GM19239 (cell line): ENCODE measurements at places on chromosomes 12 and 14.

DNA sequence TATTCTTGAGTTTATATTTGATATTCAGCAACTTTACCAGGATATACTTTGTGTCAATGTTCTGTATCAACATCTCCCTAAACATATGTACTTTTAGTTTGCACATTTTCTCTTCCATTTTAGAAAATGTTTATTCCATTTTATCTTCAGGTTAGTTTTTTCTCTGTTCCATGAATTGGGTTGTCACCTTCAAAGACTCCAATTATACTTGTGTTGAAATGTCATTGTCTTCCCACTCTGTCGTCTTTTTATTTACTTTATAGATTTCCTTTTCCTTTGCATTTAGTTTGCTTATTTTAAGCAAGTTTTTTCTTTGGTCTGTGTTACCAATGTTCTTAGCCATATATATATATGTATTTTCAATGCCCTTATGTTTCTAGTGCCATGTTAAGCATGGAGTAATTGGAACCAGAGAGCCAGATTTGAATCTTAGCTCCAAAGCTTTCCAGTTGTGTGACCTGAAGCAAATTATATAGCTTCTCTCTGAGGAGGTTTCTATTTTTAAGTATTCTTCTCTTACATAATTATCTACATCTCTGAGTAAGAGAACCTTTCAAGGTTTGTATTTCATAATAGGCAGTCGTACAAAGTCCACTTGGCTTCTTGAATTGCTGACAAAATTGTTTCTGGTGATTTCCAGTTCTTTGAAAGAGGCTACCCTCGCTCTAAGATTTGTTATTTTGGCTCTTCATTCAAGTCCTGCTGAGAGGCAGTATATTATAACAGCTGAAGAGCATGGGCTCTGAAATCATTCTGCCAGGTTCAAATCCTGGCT is 85.8 kb upstream of the DYRK2 start:
- no peak for DNase-seq

DNA sequence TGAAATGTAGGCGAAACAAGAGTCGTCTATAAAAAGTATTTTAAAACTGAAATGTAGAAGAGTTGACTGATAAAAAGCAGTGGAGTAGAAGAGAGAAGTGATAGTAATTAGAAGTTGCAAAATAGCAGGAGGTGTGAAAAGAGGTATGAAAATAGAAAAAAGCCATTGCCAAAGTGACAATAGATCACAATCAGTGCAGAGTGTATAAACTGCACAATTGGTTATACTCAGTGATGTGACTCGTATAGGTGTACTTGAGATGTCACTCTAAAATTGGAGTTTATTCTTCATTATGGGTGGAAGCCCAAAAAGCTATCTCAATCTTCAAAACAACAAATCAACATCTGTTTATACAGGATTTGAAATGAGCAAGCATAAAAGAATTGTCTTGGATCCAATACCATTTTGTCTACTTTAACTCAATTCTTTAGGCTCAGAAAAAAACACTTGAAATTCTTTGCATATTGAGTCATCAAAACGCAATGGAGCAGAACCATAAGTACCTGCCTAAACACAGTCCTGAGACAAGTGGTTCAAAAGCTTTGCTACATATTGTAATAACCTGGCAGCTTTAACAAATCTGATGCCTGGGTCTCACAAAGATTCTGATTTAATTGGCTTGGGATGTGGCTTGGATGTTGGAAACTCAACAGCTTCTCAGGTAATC is 8.8 kb downstream of the IKBIP start:
- DNase-seq, result no peak

DNA sequence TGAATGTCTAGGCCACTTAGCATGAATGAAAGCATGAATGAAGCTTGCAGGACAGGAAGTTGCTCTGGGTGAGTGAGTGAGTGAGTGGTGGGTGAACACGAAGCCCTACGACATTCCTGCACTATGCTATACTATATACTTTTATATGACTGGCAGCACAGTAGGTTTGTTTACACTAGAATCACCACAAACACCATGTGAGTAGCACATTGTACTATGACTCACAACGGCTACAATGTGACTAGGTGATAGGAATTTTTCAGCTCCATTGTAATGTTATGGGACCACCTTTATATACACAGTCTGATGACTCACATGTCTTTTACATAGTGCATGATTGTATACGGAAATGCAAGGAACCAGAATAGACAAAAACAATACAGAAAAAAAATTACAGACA is 1480.2 kb downstream of the AACS start:
- DNase-seq, result no peak

DNA sequence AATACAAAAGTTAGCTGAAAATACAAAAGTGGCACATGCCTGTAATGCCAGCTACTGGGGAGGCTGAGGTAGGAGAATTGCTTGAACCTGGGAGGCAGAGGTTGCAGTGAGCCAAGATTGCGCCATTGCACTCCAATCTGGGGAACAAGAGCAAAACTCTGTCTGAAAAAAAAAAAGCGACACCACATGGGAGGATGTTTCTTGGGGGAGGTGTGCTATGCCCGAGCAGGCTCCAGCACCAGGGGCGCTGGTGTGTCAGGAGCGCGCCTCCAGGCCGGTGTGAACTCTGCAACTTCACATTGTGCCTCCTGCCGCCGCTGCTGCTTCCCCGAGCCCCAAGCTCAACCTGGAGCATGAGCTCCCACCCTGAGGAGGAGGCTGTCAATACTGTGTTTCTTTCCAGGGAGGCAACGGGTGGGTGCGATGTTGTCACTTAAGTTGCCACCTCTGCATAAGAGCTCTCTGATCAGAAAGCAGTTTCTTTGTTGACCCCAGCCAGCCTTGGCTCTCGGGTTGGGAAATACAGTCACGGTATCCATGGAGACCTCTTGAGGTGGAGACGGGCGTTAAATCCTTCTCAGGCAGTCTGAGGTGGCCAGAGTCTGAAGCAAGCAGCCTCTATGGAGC is 18.9 kb downstream of the DEGS2 start:
- no peak for DNase-seq

DNA sequence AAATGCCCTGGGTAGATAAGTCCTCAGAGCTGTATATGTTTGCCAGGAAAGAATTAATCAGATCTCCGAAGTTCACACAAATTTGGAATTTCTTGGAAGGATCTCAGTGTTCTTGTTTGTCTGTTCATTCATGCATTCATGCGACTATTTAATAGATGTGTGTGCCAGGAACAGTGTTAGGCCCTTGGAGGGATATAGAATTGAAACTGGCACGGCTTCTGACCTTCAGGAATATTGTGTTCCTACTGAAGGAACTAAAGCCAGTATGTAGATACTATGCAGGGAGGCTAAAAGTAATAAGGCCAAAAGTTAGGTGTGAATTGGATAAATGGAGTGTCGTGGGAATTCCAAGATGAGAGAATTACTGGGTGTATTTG is 166.0 kb upstream of the NOS1 start:
- no peak for DNase-seq

DNA sequence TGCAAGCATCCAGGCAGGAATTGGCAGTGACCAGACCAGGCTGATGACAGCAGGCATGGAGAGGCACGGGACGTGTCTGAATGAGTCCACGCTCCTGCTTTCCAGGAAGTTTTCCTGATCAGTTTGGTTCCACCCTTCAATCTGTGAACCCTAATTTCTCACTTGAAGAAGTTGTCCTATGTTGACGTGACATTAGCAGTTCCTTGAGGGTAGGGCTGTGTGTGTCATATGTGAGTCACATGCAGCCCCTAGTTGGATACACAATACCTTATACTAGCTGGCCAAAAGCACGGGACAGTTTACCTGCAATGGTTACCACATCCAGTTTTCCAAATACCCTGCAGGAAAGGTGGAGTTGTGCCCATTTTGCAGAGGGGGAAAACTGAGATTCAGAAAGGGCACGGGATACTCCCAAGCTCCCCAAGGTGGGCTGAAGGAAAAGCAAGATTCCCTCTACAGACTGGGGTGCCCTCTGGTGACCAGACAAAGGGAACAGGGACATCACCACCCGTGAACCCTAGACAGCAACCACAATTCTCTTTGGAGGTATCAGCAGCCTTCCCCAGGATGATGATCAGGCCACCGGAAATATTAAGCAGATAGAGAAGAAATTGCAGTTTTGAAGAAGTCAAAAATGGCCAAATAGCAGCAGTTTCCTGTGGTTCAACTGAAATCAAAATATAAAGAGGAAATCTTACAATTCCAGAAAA is 194.5 kb downstream of the PHETA1 start:
- DNase-seq, result no peak

DNA sequence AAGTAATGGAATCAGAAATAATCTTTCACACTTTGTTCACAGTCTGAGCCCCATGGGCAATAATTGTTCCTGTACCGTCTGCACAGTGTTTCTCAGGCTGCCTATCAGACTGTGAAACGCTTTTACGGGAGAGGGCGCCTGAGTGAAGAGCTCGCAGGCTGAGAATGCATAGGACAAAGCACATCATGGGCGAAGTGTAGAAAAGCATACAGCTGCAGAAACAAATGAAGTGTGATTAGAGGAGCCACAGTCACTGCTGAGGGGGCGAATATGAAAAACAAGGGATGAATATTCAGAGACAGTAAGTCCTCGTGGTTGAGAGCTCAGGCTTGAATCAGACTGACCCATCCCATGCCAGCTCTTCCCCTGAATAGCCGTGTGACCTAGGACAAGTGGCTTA is 438.4 kb upstream of the DCN start:
- DNase-seq, result no peak

GRCh38 chr14:102359341-102359740 is 3.3 kb downstream of the CINP start:
- DNase-seq, result no peak

GRCh38 chr12:65923228-65923627 is 98.9 kb downstream of the HMGA2 start:
- DNase-seq, result no peak

DNA sequence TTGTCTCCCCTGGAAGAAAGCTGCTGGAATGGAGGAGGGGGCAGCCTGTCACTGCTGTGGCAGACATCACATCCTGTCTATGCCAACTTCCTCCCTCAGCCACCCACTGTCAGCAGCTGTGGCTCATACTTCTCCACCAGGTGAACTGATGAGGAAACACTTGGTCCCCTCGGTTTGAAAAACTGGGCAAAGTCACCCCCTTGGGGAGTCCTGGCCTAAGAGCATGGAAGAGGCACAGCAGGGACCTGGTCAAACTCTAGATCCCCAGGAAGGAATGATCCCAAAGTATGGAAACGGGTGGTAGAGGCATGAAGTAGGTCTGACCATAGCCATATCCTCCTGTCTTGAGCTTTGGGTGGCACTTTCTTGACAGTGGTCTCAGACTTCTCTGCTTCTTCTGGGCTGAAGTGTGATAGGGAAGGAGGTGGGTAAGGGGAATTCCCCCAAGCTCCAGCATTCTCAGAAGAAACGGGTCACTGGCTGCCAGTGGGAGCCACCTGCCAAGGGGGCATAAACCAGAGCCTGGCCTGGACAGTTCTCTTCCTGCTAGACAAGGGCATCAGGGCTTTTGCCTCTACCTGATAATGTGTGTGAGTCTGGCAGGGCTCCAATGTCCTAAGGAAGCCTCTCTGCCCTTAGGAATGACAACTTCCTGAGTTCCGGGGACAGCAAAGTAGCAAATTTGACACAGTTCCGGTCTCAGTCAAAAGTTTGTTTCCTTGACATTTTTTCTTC is 36.0 kb downstream of the FMNL3 start:
- DNase-seq, result no peak

- DNase-seq, result no peak
These were observed 216.6 kb downstream of the RAD51B start for GRCh38 chr14:68036202-68036601.

- no peak for DNase-seq
These were observed 148.4 kb downstream of the RPAP3 start for GRCh38 chr12:47557386-47557785.

DNA sequence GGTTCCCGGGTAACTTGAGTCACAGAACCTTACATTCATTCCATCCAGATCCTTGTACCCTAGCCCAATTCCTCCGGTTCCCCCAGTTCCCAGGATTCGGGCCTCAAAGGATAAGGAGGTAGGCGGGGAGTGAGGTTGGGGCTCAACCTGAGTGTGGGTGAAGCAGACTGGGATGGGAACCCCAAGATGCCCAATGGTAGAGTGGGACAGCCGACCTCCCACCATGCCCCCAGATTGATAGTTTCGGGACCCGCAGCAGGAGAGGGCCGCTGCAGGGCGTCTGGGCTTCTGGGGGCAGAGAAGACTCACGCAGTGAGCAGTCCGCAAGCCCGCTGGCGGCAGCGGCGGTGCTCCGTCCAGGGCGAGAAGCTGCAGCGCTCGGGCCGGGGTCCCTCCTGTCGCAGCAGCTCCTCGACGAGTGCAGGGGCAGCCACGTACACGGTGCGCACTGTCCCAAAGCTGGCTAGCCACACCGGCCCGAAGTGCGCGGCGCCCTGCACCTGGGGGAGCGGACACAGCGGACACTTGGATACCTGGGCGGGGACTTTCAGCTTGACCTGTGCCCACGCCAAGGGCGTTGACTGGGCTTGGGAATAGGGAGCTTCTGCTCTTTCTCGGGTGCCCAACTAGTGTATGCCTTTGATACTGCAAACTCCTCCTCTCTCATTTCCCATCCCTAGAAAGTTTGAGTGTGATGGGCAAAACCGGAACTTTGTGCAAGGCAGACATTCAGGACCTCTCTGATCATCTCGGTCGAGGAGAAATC is 997 bp downstream of the CYP27B1 start:
- DNase-seq, result no peak

DNA sequence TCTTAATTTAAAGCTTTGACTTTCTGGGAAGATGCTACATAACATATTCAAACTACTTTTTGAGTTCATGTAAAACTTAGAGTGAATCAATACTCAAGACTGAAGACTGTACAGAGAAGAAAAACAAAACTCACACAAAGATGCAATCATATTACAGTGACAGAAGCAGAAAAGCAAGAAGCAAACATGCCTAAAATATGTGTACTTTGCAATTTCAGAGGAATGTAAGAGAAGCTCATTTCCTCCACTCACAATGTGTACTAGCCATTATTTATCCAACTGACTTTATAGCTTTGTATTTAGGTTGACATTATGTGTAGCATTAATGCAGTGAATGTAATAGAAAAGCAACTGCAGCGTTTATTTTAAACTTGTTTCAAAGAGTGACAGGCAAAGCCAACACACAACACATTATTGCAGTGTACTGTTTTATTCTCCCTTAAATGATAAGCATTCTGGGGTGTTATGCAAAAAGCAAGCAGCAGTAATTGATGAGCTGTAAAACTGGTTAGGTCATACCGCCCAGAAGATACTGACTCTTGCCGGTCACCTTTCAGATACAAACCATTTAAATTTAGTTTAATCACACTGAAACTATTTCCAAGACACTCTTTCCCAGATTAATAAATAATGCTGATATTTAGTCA is 88.2 kb upstream of the PAWR start:
- DNase-seq, result no peak

DNA sequence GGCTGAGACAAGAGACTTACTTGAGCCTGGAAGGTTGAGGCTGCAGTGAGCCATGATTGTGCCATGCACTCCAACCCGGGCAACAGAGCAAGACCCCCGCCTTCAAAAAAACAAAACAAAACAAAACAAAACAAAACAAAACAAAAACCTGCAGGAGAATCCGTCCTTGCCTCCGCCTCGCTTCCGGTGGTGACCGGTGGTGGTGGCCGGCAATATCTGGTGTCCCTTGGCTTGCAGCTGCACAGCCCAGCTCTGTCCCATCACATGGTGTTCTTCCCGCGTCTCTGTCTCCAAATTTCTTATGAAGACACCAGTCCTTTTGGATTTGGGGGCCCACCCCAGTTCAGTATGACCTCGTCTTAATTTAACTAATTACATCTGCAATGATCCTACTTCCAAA is 10.0 kb downstream of the SMIM41 start:
- DNase-seq, result no peak
